ENCODE measurements at places on chromosomes 6 and 20. TPM values are rescaled to one million over a fixed set of nuclear protein-coding genes. Genes with fewer than 3 reads are reported as not detected.

The FLRT3 gene
- total RNA-seq: not detected

The GHRH gene
- not detected for total RNA-seq

The TOX2 gene
- total RNA-seq: 1.9 TPM

The NHSL1 gene
- total RNA-seq: 0.20 TPM

The CD93 gene
- 1.6 TPM for total RNA-seq

The RAD21L1 gene
- not detected for total RNA-seq

The STMN3 gene
- 15.9 TPM for total RNA-seq

The OXT gene
- not detected for total RNA-seq

The TPD52L1 gene
- not detected for total RNA-seq

The SULF2 gene
- 2.0 TPM for total RNA-seq

The GATA5 gene
- not detected for total RNA-seq

The SLC18B1 gene
- total RNA-seq: 7.8 TPM

The PROKR2 gene
- not detected for total RNA-seq

The ADTRP gene
- 2.0 TPM for total RNA-seq

The FAM184A gene
- total RNA-seq: 3.7 TPM

The PEX7 gene
- total RNA-seq: 3.5 TPM

The RNF146 gene
- 24.9 TPM for total RNA-seq

Measured in activated CD8-positive, alpha-beta memory T cell treated with anti-CD3 and anti-CD28 coated beads, Interleukin-2, amount 10 ng/mL, durations not matched to agents 7 days and 5 days (primary cell).